ENCODE measurements at places on chromosomes 7 and 10.

DNA sequence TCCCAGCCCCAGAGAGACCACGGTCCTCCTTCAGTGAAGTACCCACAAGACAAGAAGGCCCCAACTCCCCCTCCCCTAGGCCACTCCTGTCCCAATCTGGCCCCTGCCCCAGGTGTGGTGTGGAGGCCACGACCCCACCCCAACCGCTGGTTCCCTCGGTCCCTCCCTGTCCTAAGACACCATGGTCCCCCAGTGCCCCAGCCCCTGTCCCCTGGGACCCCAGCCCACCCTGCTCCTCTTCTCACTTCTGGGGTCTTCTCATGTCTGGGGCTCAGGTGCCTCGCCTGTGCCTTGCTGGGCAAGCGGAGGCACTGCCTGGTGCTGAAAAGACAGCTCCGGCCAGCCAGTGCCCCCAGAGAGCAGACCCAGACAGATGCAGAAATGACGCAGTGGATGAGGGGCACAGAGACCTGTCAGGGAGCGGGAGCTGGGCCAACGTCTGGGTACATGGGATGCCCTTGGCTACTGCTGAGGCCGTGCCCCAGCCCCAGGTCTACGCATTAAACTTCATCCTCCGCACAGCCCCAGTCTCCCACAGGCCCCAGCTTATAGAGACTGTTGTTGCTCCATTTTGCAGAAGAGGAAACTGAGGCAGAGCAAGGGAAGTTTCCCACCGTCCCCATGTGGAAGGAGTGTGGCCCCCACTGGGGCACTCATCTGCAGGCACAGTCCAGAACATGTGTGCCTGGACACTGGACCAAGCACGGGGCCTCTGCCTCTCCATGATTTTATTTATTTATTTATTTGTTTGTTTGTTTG lies 14.8 kb downstream of the GRIFIN start:
- DNase-seq = no peak

- DNase-seq = no peak
Measured at GRCh38 chr10:34707656-34708055, 107.4 kb downstream of the PARD3 start.

GRCh38 chr7:36430186-36430585 lies 40.5 kb downstream of the ANLN start:
- DNase-seq = no peak

DNA sequence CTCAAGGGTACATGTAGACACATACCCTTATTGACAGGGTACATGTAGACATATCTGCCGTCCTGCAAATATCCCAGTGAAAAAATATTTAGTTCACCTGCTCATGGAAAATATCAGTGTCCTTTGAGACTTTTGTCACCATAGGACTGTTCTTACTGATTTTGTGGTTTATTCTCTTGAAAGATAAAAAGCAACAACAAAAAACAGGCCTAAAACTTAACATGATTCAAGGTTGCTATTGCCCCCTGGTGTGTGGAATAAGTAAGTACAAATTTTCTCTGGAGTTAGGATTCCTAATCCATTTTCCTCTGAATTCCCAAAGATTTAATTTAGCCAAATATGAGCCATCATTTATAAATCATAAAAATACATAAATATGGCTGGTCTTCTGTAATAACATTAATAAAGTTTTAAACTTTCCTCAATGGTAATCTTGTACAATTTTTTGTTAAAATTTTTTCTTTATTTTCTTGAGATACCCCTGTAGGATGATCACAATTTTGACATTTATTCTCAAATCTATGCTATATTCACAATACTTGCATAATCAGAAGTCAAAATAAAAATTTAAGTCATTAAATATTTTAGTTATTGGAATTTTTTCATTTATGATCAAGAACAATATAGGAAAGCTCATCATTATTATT lies 741.4 kb upstream of the POT1 start:
- DNase-seq = no peak

GRCh38 chr7:140542228-140542603 lies 62.9 kb upstream of the MKRN1 start:
- DNase-seq = no peak

GRCh38 chr10:34576797-34577196 lies 238.3 kb downstream of the PARD3 start:
- DNase-seq = no peak
